ENCODE measurements at places on chromosomes 5 and 9.

- DNase-seq: no peak
Measured at GRCh38 chr5:19917588-19918122, 70.3 kb downstream of the CDH18 start.

GRCh38 chr5:148140846-148141245 lies 27.5 kb upstream of the SPINK14 start:
- DNase-seq: no peak

DNA sequence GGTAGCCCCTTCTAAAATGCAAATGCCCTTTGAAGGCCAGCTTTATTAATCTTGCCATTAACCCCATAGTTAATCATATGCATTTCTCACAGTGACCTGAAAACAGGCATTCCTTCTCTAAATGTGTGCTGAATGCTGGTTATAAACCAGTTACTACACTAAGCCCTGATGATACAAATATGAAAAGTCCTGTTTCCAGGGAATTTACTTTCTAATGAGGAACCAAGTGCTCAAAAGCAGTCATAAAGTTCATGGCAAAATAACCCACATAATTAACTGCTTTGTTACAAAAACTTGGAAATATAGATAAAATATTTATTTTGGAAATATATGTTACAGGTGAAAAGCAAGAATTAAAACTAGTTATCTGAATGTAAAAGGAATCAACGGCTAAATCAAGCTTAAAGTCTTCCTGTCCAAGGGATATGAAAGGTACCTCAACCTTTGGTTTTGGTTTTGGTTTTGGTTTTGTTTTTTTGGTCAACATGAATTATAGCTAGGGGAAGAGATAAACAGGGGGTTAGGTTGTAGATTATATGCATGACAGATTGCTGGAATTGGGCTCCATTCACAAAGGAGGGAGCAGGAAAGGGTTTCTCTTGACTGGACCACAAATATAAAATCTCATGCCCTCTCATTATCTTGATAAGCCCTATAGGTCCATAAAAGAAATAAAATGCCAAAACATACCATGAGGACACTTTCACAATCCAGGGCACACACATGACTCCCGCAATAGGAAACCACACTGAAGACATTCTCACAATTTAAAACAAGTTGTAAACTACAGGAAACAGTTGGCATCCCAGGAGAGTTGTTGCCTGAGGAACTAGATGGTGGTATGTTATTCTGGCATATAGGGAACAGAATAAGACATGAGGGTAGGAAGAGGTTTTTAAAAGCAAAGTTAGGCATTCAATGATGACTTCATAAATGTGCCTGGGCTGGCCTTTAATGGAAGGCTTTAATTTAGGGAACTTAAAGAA lies 46.7 kb upstream of the MACIR start:
- no peak for DNase-seq

GRCh38 chr9:128124873-128125579 lies 2.5 kb downstream of the PTGES2 start:
- peak; percentile 71 for DNase-seq

- no peak for DNase-seq
Measured at GRCh38 chr9:107350443-107350842, 67.4 kb downstream of the RAD23B start.

Measured in D341Med (cell line).